ENCODE measurements at places on chromosomes 2 and 18. TPM values are rescaled to one million over a fixed set of nuclear protein-coding genes. Genes with fewer than 3 reads are reported as not detected.

The CBLN2 gene
- not detected for total RNA-seq

The CFAP210 gene
- total RNA-seq: not detected

The TBR1 gene
- total RNA-seq: under 0.01 TPM

The DNAJC10 gene
- total RNA-seq: 125 TPM

The TSPYL6 gene
- total RNA-seq: not detected

The METTL5 gene
- 61.7 TPM for total RNA-seq

GRCh38 chr18:58252166-58252565, 208.1 kb downstream of the NEDD4L start:
- DNase-seq: no peak

- DNase-seq: no peak
Measured at GRCh38 chr2:188235364-188235763, 56.3 kb upstream of the GULP1 start.

DNA sequence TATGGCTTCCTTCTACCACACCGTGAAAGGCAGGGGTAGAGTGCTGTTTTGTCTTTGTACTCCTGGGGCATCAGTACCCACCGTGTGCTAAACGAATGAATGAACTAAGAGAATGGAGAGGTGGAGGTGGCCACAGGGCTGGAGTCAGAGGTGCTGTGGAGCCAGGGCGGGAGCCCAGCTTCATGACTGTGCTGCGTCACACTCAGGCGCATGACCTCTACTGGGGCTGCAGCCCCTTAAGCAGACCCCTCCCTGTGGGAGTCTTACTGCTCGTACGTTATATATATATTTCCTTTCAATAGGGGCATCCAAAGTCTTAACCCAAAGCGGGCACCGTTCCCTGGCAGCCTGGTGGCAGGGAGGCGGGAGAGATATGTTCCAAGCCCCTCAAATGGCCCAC, 18.0 kb upstream of the LBH start:
- DNase-seq: no peak

GRCh38 chr2:100921685-100922161, 80.4 kb upstream of the RPL31 start:
- DNase-seq: peak; percentile 6

DNA sequence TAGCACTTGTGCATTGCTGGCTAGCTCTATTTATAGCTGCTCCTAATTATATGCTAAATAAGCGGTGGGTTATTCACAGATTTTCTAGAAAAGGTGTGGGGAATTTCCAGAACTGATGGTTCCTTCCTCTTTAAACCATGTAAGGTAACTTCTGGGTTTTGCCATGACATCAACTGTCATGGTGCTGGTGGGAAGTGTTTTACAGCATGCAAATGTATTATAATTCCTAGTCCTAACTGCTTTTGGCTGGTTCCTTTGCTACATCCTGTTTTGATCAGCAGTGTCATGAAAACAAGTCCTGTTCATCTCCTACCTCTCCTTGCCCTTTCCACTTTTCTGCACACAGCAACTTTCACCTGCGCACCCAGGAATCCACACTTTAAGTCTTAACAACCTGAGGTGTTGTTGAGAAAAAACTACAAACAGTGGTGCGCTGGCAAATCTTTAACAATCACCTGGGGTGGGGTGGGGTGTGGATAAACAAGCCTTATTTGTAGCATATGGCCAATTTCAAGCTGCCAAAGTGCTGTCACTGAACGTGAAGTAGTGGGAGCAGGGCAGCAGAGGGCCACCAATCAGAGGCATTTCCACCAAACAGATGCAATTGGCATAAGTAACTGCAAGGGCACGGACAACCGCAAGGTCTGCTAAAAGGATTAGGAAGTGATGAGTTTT, 33.4 kb upstream of the SKOR2 start:
- no peak for DNase-seq

DNA sequence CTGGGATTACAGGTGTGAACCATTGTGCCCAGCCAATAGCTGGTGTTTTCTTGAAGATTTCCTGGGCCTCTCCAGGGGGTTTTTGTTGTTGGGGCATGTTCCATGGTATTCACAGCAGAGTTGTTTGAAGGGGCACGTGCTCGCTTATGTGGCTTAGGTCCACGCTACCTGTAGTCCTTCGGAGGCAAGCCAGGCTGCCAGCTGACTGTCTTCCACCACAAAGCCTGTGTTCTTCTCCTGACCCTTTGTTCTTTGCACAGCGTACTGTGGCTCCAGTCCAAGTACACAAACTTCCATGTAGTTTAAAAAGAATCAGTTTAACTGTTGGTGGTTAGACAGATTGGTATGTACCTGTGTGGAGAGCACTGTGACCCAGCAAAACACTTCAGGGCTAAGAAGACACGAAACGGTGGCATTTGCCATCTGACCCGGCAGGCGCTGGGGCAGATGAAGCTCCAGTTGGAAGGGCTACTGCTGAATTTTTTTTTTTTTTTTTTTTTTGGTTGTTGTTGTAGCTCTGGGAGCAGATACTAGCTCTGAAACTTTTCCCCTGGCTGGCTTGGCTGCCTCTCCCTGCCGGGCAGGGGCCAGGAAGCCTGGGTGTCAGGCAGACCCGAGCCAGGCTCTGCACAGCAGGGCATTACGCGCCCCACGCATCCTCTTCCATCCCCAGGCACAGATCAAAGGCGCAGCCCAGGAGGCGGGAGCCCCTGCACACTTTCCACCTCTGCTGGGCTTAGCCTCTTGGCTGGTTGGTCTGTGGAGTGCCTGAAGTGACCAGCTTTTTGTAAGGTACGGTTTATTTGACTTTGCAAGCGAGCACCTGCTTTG, 5.7 kb downstream of the GREB1 start:
- no peak for DNase-seq

GRCh38 chr2:187263675-187264560, 184.1 kb downstream of the CALCRL start:
- DNase-seq: no peak

- DNase-seq: peak; percentile 14
Measured at GRCh38 chr2:142041105-142041504, 89.7 kb downstream of the LRP1B start.
